CD4-positive, alpha-beta T cell treated with Interleukin-15 for 1 hour (primary cell): ENCODE measurements at places on chromosomes 6 and 20.

DNA sequence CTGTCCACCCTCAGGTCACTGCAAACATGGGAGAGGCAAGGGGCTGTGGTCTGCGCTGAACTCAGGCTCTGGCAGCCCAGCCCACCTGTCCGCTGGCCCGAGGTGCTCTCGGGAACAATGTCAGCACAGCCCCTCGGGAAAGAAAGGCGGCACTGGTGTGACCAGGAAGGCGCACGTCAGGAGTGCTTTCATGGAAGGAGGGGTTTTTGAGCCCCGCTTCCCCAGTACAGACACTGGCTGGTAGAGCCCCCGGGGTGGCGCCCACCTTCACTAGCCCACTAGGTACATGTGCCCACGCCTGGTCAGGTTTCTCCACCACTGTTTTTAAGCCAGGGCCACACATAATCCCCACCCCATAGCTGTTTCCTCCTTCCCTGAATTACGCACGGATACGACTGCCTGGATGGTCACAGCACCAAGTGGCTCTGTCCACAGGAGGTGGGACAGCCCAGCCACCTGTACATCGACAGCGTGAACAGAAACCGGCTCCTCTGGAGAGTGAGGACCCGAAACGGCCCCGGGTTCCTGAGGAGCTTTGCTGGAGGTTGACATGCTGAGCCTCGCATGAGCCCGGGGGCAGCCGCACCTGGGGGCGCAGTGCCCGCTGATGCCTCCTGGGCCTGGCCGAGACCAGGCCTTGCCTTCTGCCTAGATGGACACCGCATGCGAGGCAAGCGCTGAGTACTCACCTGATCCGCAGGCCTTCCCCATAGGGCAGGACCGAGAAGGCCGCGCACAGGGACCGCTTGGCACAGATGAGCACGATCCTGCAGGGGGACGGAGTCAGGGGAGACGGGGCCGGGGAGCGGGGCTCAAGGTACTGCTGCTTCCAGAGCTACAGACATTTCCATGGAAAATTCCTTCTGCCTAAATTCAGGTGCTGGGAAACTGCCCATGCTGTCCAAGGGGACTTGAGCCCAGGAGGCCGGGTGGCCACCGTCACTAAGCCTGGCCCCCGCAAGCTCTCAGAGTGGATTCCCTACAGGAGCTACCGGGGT lies 7.6 kb downstream of the RPS21 start:
- no peak for DNase-seq

GRCh38 chr6:146803601-146804000 lies 204.8 kb downstream of the ADGB start:
- no peak for DNase-seq

GRCh38 chr6:168778201-168778600 lies 337.2 kb downstream of the SMOC2 start:
- no peak for DNase-seq

DNA sequence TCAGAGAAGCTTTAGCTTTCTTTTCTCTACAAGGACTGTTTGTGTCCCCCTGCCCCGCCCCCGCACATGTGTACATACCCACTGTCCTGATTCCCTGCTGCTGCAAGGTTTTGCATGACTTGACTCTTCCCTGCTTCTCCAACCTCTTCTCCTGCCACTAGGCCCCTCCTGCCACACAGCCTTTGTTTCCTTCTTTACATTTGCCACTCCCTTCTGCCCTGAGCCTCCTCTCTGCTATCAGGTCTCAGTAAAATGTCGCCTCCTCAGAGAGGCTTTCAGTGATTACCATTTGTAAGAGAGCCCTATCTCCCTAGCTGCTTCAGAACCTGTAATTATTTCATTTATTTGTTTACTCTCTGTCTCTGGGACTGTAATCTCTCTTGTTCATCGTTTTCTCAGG lies 56.4 kb upstream of the VSTM2L start:
- no peak for DNase-seq
